Midbrain (tissue), 1 donor: ENCODE measurements at places on chromosomes 12 and 14.

DNA sequence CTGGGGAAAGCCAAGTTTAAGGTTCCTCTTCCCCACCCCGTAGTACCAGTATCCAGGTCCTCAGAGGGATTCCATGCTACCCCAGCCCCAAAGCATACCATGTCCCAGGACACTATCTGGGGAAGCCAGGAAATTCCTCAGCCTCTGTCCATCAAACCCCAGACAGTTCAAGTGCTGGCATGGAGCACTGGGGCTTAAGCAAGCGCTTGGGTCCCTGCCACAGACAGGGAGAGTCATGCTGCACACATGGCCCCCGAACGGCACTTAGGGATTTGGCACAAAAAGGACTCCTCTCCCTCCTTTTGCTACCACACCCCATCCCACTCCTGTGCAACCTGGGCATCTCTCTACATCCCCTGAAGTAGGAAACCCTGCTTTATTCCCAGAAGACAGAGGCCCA is 21.8 kb downstream of the ADCY6 start:
- DNase-seq = no peak

- peak; percentile 48 for DNase-seq
Measured at GRCh38 chr14:68363843-68364767, 428.8 kb downstream of the ZFP36L1 start.

DNA sequence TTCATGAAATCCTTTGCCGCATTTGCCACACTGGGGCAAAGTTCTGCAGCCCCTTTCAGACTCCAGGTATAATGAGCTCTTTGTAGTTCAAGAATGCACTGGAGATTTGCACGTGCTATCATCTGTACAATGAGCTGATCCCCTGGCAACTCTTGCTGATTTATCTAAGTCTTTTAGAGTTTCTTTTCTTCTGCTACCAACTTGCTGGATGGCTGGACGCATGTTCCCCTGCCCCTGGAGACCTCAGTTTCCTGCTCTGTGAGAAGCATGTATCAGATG is 103.2 kb downstream of the CMKLR1 start:
- no peak for DNase-seq

- DNase-seq = no peak
Measured at GRCh38 chr12:9975614-9976013, 4.4 kb downstream of the CLEC12A start.

DNA sequence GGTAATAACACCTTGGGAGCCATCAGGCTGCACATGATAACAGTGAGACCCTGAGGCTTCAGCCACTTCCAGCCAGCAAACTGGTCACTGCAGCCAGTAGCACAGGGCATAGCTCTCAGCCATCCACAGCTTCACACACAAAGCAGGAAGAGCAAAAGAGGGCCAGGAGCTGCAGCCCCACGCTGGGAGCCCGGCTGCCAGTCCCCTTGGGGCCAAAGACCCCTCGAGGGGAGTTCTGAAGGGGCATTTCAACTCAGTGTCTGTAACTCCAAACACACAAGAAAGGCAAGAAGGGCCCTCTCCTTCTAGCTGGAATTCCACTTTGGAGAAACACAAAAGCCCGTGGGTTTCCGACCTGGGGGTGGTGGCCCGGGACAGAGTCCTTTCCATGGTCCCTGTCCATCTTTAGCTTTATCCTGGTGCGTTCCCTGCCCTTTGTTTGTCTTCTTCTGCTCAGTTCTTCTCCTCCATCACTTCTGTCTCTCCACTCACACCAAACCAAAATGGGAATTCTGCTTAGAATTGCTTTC is 151.8 kb upstream of the FKBP4 start:
- DNase-seq = no peak

DNA sequence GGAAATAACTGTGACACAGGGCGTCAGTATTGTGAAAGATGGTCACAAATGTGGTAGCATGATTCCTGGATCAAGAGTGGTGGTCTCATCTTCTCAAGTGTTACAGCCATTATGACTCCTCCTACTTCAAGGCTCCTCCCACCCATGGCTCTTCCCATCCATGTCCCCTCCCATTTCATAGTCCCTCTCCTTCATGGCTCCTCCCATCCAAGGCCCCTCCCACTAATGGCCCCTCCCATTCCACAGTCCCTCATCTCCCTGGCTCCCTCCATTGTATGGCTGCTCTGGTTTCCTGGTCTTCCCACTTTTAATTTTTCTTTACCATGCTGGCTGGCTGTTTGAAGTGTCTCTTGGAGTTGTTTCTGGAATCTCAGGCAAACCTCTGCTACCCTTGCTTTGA is 1375.2 kb upstream of the TMEM132C start:
- no peak for DNase-seq

DNA sequence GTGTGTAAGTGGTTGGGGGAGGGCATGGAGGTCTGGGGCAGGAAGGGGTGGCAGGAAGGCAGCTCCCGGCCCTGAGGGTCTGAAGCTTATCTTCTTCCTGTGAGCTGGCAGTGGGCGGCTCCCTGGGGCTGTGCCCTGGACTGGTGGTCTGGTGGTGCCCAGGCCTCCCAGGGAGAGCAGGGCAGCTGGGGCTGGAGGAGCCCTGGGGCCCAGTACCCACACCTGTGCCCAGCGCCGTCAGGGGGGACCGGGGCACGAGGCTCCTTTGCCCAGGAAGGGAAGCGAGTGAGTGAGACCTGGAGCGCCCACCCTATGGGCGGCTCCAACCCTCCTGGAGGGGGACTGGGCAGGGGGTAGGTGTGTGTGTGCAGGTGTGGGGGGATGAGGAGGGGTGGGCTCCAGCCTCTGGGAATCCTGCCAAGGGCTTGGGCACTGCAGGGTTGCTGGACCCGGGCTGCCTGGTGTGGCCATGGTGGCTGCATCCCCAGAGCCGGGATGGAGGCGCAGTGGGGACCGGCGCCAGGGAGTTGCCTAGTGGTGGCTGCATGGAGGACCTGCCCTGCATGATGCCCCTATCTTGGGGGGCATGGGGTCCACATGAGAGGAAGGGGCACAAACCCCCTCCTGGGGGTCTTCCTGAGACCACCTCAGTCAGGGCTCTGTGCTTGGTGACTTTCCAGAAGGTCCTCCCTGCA is 353.6 kb downstream of the TMEM121 start:
- no peak for DNase-seq

GRCh38 chr14:54981698-54982097 is 45.2 kb downstream of the WDHD1 start:
- DNase-seq = no peak

GRCh38 chr14:56352999-56353398 is 226.6 kb upstream of the TMEM260 start:
- DNase-seq = no peak

- DNase-seq = no peak
Measured at GRCh38 chr14:38297681-38298080, 41.8 kb upstream of the CLEC14A start.

GRCh38 chr14:57671021-57671420 is 177.4 kb upstream of the CCDC198 start:
- DNase-seq = no peak

- DNase-seq = no peak
Measured at GRCh38 chr14:60650373-60650961, 1.2 kb upstream of the SIX1 start.

- no peak for DNase-seq
Measured at GRCh38 chr12:102317155-102317554, 119.5 kb upstream of the PMCH start.

DNA sequence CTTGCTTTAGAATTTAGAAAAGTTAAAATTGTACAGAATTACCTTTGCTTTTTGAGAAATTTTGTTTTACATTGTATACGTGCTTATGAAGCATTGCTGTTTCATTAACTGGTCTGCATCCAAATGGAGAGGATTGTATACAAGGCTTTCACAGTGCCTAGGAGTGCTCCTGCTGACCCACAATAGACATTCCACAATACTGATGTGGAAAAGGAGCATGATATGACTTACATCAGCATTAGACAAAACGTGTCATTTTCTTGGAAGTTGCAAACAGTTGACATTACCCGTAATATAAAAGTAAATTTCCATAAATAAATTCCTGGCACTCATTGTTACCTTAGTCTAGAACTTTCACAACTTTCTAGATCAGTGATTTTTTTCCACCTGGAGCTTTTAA is 1.9 kb downstream of the PRKD1 start:
- no peak for DNase-seq

- DNase-seq = no peak
Measured at GRCh38 chr14:62420847-62421246, 624.4 kb downstream of the KCNH5 start.

DNA sequence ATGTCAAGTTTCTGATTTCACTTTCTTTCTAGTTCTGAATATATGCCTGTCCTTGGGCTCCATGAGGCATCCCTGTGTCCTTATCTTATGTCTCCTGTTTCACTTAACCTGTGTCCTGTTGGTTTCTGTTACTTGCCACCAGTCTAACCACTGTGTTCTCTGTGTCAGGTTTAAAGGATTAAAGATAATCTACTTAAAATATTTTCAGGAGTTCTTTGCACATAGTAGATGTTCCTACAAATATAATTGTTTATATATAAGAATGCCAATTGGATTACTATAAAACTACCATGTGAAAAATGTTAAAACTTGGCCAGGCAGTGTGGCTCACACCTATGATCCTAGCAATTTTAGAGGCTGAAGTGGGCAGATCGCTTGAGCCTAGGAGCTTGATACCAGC is 406.4 kb downstream of the CCER1 start:
- no peak for DNase-seq

DNA sequence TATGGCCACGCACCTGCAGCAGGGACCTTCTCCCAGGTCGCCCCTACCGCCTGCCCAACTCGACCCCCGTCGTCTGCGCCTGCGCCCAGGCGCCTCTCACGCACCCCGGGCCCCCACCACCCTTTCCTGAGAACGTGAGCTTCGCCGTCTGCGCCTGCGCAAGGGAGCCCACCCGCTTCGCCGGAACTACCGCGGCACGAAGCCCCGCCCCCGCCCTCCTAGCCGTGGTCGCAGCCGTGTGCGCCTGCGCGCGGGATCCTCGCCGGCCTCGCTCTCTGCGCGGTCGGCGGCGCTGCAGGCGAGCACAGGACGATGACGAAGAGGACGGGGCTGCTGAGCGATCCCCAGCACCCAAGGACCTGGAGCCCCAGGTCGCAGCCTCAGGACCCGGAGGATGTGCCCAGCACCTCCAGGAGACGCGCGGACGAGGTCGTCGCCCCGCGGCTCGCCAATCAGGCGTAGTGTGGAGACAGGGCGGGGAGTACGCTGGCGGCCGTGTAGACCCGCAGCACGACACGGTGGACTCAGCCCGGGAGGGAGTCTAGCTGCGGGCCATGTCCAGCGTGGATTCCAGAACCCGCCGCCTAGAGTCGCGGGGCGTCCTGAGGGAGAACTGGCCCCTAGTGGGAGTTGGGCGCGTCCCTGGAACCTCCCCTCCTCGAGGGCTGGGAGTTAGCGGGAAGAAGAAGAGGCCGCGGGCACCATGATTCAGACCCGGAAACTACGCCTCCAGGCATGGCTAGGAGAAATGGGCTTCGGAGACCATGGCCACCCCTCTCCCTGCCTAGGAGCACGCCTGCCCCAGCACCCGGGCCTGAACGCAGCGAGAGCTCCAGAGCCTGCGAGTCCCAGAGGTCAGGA is 1120.8 kb upstream of the TMEM132C start:
- DNase-seq = peak; percentile 64

- DNase-seq = no peak
Measured at GRCh38 chr12:6987956-6988553, 17.3 kb downstream of the EMG1 start.

- no peak for DNase-seq
Measured at GRCh38 chr12:2215709-2216560, 163.1 kb downstream of the CACNA1C start.

DNA sequence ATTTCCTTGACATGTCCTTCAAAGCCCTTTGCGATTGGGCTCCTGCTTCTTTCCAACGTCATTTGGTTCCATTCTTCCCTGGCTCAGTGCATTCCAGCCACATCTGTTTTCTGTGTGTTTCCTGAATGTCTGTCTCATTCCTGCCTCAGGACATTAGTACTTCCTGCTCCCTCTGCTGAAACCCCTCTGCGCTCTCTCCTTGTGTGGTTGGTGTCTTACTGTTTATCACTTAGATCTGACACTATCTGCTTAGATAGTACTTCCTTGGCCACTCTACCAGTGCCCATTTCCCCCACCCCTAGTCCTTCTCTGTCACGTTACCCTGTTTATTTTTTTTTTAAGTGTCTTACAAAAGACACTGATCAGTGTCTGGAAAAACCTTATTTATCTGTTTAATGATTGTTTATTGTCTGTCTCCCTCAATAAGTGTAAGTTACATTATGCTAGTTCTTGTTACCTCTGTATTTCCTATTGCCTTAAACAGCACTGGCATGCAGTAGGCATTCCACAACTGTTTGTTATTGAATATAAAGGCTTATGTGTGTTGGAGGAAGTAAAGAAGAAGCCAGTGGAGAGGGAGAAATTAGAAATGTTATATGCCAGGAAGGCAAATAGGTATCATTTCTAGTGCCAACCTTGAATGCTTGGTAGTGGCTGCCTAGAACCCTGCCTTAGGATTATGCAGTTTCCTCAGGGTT is 21.5 kb downstream of the DYRK2 start:
- no peak for DNase-seq
